ENCODE measurements at places on chromosomes 1 and 21.
A peak's percentile ranks its signal among the peaks of the same experiment; 100 is the strongest.

GRCh38 chr1:196951711-196952394 is 8.3 kb downstream of the CFHR2 start:
- no peaks in the 10 kb centered on the region for H3K4me1 ChIP-seq
- no peak overlapping the region for H3K27ac ChIP-seq
- H3K36me3 ChIP-seq = no peaks in the 10 kb centered on the region
- H3K4me3 ChIP-seq = no peak overlapping the region

DNA sequence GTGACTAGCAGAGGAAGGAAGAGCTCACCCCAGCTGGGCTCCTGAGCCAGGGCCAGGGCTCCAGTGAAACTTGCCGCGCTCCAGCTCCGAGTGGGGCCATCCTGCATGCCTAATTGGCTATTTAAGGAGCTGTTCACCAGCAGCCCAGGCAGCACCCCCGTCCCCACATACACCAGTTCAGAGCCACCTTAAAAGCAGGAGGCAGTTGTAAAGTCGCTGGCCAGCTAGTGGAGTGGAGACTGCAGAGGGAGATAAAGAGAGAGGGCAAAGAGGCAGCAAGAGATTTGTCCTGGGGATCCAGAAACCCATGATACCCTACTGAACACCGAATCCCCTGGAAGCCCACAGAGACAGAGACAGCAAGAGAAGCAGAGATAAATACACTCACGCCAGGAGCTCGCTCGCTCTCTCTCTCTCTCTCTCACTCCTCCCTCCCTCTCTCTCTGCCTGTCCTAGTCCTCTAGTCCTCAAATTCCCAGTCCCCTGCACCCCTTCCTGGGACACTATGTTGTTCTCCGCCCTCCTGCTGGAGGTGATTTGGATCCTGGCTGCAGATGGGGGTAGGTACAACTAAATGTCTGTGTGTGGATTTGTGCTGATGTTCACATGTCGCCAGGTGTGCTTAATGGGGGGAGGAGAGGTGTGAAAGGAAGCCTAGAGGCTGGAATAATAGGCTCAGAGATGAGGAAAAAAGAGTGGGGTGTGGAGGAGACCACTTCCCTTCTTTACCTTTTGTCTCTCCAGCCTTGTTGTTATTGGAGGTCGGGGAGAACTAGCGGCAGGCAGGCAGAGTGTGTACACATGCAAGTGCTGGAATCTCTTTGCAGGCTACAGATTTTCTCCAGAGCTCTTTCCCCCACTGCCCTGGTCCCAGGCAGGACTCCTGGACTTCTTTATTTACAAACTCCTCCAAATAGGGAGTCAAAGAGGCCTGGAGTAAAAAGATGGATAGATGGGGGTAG is at the start of gene CA14:
Gene CA14 (plus strand): TSS at position 151 of the 962 bp plus-strand sequence. CDS start 355 bp downstream, at position 506.
- peaks cover 41% of the 10 kb centered on the region for H3K27me3 ChIP-seq
- H3K4me1 ChIP-seq = peaks cover 12% of the 10 kb centered on the region
- H3K4me3 ChIP-seq = no peak within 1 kb of the TSS
- DNase-seq = no peak
- H3K27ac ChIP-seq = no peak within 1 kb of the TSS
- no peaks in the 10 kb centered on the region for H3K36me3 ChIP-seq

DNA sequence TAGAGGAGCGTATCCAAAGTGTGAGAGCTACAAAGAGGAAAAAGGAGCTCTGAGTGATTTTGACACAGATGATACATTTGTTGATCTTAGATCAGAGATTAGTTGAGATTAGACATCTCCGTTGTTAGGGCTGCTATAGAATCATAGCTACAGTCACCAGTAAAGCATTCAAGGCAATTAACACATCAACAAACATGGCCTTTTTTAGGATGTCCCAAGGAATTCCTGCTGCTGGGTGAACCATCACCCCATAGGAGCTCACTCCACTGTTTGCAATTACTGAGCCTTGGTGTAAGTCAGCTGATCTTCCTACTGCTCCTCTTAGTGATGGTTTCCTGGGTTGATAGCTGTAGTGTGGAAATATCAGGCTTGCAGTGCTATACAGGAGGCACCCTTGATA is 6.7 kb upstream of the RSRP1 start:
- H3K36me3 ChIP-seq = no peaks in the 10 kb centered on the region
- no peak for DNase-seq
- no peak overlapping the region for H3K4me3 ChIP-seq
- peaks cover 1% of the 10 kb centered on the region for H3K4me1 ChIP-seq
- H3K27ac ChIP-seq = no peak overlapping the region

DNA sequence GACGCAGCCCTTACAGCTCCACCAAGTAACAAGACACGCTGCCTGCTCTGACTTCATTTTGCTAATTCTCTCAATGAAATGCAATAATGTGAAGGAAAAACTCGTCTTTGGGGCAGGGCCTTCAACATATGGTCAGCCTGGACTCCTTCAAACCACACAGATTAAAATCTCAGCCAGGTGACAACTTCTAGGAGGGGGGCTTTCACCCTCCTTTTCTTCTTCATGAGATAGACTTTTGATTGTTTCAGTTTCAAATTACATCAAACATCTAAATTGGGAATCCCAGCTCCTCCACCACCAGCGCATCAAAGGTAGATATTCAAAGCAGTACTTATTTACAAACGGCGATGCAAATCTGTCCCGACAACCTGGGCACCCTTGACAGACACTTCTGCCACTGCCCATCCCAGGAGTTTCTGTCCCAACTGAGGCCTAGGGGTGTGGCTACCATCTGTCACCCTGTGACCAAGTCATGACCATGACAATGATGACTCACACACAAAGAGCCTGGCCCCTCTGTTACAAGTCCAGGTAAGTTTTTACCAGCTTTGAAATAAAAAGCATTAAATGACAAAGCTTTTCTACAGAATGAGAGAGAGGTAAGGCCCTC is 29.7 kb downstream of the SSBP3 start:
- H3K27ac ChIP-seq = peak overlapping the region; percentile 70
- peaks cover 87% of the 10 kb centered on the region for H3K4me1 ChIP-seq
- peaks cover 31% of the 10 kb centered on the region for H3K36me3 ChIP-seq
- peak overlapping the region; percentile 8 for H3K4me3 ChIP-seq

GRCh38 chr1:111778066-111778465 is 22.4 kb downstream of the DDX20 start:
- no peak for DNase-seq
- H3K27ac ChIP-seq = no peak overlapping the region
- no peaks in the 10 kb centered on the region for H3K27me3 ChIP-seq
- no peaks in the 10 kb centered on the region for H3K36me3 ChIP-seq
- no peak overlapping the region for H3K4me3 ChIP-seq
- H3K4me1 ChIP-seq = no peaks in the 10 kb centered on the region

DNA sequence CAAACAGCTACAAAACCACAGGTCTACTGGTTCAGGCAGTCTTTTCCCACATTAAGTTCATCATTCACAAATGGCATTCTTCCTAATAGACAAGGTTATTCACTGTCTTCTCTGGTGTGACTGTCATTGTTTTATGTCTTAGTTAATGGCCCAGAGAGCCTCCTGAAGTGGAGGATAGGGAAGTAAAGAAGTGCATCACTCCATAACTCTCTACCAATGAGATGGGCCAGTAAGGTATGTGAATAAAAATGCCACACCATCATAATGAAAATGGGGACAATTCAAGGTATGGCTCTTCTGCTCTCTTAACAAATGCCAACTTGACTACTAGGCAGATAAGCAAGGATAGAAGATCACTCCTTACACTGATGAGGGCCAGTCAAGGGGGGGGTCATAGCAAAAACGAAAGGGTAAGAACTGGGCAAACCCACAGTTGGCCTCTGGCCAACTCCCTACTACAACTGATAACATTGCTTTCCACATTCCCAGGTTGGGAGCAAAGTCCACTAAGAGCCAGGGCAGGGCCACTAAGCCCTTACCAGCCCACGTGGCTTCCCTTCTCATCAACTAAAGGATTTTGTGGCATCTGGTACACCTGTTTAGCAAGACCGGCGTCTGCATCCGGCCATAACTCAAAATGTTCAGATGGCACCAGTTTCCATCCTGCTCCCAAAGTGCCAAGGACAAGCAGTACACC is 10.0 kb downstream of the PABPC4 start:
- peak overlapping the region; percentile 39 for H3K27ac ChIP-seq
- no peak overlapping the region for H3K4me3 ChIP-seq
- no peaks in the 10 kb centered on the region for H3K27me3 ChIP-seq

DNA sequence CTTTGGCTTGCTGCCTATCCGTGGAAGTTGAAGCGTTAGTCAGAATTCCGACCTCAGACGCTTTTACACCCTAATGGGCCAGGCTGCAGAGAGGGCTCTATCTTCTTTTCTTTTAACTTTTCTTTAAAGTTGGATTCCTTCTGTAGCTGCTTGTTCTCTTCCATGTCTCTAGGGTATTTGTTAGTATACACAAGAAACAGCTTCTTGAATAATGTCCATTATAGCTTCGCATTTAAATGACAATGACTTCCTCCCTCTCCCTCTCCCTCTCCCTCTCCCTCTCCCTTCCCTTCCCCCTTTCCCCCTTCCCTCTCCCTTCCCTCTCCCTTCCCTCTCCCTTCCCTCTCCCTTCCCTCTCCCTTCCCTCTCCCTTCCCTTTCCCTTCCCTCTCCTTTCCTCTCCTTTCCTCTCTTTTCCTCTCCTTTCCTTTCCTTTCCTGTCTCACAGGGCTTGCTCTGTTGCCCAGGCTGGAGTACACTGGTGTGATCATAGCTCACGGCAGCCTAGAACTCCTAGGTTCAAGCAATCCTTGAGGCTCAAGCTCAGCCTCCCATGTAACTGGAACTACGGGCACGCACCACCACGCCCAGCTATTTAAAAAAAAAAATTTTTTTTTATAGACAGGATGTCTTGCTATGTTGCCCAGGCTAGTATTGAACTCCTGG is 33.0 kb downstream of the RIPPLY3 start:
- no peak overlapping the region for H3K27ac ChIP-seq
- peaks cover under 1% of the 10 kb centered on the region for H3K4me1 ChIP-seq
- H3K27me3 ChIP-seq = peaks cover 3% of the 10 kb centered on the region
- H3K4me3 ChIP-seq = no peak overlapping the region
- no peaks in the 10 kb centered on the region for H3K36me3 ChIP-seq
- DNase-seq = no peak

DNA sequence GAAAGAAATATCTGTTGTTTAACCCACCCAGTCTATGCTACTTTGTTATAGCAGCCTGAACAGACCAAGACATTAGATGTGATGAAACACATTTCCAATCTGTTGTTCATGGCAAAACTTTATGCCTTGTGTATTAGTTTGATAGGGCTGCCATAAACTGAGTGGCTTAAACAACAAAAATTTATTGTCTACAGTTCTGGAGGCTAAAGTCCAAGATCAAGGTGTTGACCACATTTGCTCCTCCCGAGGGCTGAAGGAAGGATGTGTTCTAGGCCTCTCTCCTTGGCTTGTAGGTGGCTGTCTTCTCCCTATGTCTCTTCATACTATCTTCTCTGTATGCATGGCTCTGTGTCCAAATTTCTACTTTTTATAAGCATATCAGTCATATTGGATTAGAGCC is 94.1 kb upstream of the HIVEP3 start:
- H3K4me1 ChIP-seq = peaks cover 34% of the 10 kb centered on the region
- H3K36me3 ChIP-seq = peaks cover 10% of the 10 kb centered on the region
- H3K27ac ChIP-seq = no peak overlapping the region
- H3K27me3 ChIP-seq = no peaks in the 10 kb centered on the region
- DNase-seq = no peak

- H3K4me3 ChIP-seq = no peak overlapping the region
- no peaks in the 10 kb centered on the region for H3K4me1 ChIP-seq
- DNase-seq = no peak
- H3K27me3 ChIP-seq = peaks cover 17% of the 10 kb centered on the region
- H3K36me3 ChIP-seq = no peaks in the 10 kb centered on the region
Measured at GRCh38 chr1:48665708-48666407, 110.8 kb downstream of the BEND5 start.

DNA sequence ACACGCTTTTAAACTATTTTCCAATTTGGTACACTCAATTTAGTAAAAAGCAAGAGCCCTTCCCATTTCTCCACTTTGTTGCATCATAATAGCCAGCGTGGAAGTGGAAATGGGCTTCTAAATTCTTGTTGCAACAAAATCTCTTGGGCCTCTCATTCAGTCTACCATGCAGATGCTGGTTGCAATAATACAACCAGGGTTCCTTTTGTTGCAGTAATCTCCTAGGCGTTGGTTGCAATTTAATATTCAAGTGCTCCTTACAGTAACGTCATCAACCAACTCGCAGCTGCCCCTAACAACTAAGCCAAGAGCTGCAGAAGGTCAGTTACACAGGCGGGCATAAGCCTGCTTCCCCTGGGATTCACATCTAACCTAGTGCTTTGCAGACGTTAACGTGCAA is 2.7 kb upstream of the HDGF start:
- H3K27me3 ChIP-seq = no peaks in the 10 kb centered on the region
- H3K36me3 ChIP-seq = peaks cover 15% of the 10 kb centered on the region
- DNase-seq = no peak
- H3K4me3 ChIP-seq = no peak overlapping the region

- H3K27ac ChIP-seq = no peak overlapping the region
- peak; percentile 46 for DNase-seq
- H3K36me3 ChIP-seq = no peaks in the 10 kb centered on the region
- H3K4me1 ChIP-seq = peaks cover 12% of the 10 kb centered on the region
- H3K4me3 ChIP-seq = no peak overlapping the region
- peaks cover 30% of the 10 kb centered on the region for H3K27me3 ChIP-seq
Measured at GRCh38 chr1:6745073-6745472, 40.2 kb upstream of the CAMTA1 start.

GRCh38 chr1:91619881-91620280 is 119.2 kb downstream of the CDC7 start:
- DNase-seq = no peak
- H3K27ac ChIP-seq = no peak overlapping the region
- no peak overlapping the region for H3K4me3 ChIP-seq
- no peaks in the 10 kb centered on the region for H3K4me1 ChIP-seq
- no peaks in the 10 kb centered on the region for H3K36me3 ChIP-seq
- no peaks in the 10 kb centered on the region for H3K27me3 ChIP-seq

- no peak overlapping the region for H3K4me3 ChIP-seq
- H3K36me3 ChIP-seq = no peaks in the 10 kb centered on the region
- H3K27me3 ChIP-seq = no peaks in the 10 kb centered on the region
- H3K4me1 ChIP-seq = no peaks in the 10 kb centered on the region
Measured at GRCh38 chr1:39936724-39937491, 18.0 kb upstream of the MFSD2A start.

- no peaks in the 10 kb centered on the region for H3K27me3 ChIP-seq
- H3K4me3 ChIP-seq = no peak overlapping the region
- H3K4me1 ChIP-seq = peaks cover 13% of the 10 kb centered on the region
- peaks cover 21% of the 10 kb centered on the region for H3K36me3 ChIP-seq
- DNase-seq = no peak
- no peak overlapping the region for H3K27ac ChIP-seq
Measured at GRCh38 chr1:65459397-65459768, 38.9 kb downstream of the LEPR start.

GRCh38 chr21:36247316-36248010 is 72.5 kb upstream of the MORC3 start:
- H3K27ac ChIP-seq = no peak overlapping the region
- no peak overlapping the region for H3K4me3 ChIP-seq
- DNase-seq = no peak
- no peaks in the 10 kb centered on the region for H3K4me1 ChIP-seq

GRCh38 chr1:182279724-182280503 is 111.7 kb downstream of the GLUL start:
- no peak overlapping the region for H3K4me3 ChIP-seq
- no peak overlapping the region for H3K27ac ChIP-seq
